NCI-H446 treated with DMSO at 0.1 percent for 48 hours (cell line): ENCODE measurements at places on chromosomes 2 and 18.

DNA sequence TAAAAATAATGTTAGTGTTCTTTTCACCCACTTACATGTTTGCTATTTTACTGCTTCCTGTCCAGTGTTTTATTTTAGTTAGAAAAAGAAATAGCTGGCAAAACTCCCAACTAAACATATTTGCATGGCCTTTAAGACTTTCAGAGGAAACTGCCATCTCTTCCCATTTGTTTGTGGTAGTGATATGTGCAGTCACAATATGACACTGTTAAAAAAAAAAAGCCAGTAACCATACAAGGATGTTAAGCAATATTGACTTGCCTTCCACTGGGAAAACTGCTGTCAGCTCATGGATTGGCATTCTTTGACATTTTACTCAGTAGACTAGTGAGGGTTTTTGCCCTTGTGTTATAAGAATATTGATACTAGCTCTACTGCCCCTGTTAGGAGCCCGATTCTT lies 29.1 kb downstream of the XIRP2 start:
- no peak for DNase-seq

GRCh38 chr2:201260302-201260800 lies at the start of gene CASP8:
CASP8 (plus strand) TSS chr2:201260536; CDS start chr2:201266487, 5,951 bp downstream.
- no peak for DNase-seq

DNA sequence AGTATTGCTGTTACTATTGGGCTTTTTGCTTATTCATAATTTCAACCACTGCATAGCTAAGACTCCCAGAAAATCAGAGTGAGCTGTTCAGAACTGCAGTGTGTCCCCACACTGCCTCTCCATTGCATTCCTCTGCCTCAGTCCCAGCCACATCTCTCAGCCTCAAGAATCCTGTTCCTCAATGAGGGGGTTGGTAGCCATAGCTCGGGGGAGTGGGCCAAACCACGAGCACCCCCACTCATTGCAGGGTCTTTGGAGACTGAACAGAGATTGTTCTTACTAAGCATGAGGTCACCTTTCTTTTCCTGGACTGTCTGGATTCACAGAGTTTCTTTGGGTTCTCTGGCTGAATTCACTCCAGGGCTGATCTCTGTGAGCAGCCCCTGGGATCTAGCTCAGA lies 161.1 kb downstream of the GFPT1 start:
- DNase-seq, result no peak

DNA sequence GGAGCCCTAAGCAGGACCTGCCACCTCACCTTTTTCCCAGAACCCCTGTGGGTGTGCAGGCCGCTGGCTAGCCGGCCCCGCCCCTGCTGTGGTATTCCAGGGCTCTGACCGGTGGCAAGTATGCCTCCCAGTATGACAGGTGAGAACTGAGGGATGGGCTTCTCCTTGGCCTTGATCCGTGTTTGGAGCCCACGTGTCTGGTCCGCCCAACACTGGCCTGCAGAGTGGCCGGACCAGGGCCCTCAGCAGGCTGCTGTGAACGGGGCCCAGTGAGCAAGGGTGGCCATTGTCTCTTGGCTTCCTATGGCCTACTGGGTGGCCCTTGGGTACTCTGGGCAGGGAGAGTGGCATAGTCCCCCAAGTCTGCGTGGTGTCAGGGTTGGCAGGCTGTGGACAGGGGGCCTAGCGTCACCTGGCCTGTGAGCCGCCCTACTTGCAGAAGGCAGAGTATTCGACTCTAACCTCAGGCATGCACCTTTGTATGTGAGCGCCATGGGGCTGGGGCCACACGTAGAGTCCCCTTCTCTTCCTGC lies 1.8 kb downstream of the RNPEPL1 start:
- no peak for DNase-seq

DNA sequence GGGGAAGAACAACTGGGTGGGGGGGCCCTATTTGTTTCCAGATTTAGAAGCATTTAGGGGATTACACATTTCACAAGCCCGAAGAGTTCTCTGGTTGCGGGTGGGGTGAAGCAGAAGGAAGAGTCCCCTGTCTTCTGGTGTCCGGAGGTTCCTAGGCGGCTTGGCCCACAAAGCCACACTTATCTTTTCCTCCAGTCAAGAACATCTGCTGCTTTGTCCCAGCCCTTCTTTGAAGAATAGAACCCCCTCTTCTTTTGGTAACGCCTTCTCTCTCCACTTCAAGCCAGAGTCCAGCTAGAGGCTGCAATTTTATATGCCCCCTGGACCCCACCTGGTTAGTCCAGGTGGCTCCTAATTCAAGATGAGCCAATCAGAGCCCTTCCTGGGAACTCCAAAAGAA lies 15.8 kb downstream of the BOLA3 start:
- DNase-seq, result no peak

DNA sequence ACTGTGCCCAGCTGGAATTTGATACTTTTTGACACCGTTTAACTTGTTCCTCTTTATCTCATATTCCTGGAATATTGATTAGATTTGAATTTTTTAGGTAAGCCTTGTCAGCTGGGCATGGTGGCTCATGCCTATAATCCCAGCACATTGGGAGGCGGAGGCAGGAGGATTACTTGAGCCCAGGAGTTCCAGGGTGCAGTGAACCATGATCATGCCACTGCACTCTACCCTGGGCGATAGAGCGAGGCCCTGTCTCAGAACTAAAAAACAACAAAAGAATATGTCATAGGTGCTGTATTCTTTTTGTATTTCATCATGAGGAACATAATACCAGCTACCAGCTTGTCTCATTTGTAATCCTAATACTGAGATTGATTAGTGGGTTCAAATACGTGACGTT lies 90.3 kb downstream of the ZNF532 start:
- DNase-seq, result no peak

GRCh38 chr2:215817046-215817445 lies 196.3 kb downstream of the MREG start:
- no peak for DNase-seq

DNA sequence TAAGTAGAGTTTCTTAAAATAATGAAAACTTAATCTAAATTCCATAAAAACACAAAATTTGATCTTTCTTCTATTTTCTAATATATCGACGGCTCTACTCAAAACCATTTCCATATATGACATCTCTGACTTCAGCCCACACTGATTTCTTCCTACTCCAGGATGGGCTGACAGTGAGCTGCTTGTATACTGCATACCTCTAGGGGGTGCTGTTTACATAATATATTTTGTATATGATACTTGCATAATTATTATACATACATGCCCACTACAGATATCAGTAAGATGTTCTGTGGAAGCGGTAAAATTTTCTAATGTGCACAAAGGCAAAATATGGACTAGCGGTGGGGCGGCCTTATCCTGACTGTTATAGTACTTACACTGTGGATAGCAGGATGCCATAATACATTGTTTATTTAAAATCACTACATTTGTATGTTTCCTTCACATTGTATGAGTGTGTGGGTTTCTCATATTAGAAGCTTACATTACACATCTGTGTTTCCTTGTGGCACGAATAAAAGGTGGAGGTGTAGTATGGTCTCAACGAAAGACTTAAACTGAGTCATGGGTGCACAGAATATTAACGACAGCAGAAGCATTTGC lies 66.1 kb upstream of the NXPH2 start:
- DNase-seq, result peak; percentile 51

DNA sequence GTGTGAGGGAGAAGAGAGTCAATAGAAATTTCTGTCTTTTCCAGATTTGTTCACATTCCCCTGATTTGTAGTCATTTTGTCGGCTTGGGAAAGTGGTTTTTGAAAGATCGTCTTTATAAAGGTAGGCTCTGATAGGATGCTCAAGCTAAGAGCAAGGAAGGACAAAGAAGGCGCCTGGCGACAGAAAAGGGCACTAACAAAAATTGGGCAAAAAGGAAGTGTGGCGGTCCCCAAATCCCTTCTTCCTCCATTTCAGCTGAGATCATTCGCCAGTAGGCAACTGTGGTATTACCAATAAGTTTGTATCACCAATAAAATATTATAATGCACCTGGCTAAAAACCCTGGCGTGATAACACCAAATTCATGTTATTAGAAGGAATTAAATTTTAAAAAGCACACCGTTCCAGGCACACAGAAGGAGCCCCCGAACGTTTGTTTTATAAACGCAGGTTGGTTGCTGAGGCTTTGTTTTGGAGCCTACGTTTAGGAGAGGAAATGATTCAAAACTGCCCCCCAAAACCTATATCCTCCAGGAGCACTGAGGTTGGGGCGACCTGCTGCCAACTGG lies 756 bp upstream of the PTPN4 start:
- DNase-seq, result no peak

DNA sequence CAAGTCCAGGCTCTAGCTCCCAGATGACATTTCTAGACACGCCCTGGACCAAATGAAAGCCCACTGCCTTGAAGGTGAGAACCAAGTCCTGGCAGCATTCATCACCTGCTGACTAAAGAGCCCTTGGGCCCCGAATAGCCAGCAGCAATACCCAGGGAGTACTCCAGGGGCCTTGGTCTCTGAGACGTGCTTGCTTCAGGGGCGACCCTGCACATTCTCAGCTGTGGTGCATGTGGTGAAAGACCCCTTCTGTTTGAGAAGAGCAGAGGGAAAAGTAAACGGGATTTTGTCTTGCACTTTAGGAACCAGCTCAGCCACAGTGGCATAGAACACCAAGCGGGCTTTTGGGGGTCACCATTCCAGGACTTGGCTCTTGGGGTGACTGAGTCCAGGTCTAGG lies 260.5 kb upstream of the MYT1L start:
- DNase-seq, result no peak

DNA sequence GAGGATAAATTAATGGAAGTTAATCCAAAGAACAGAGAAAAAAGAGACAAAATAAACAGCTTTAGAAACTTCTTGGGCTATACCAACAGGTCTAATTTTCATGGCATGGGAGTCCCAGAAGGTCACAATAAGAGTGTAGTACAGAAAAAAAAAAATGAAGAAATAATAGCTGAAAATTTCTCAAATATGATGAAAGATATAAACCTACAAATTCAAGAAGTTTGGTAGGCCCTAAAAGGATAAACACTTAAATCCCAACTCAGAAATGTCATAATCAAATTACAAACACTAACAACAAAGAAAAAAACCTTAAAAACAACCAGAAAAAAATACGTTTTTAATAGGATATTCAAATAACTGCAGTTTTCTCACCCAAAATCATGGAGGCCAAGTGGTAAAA lies 229.3 kb upstream of the ZEB2 start:
- DNase-seq, result no peak

GRCh38 chr2:50875561-50875960 lies 156.4 kb downstream of the NRXN1 start:
- DNase-seq, result peak; percentile 92

DNA sequence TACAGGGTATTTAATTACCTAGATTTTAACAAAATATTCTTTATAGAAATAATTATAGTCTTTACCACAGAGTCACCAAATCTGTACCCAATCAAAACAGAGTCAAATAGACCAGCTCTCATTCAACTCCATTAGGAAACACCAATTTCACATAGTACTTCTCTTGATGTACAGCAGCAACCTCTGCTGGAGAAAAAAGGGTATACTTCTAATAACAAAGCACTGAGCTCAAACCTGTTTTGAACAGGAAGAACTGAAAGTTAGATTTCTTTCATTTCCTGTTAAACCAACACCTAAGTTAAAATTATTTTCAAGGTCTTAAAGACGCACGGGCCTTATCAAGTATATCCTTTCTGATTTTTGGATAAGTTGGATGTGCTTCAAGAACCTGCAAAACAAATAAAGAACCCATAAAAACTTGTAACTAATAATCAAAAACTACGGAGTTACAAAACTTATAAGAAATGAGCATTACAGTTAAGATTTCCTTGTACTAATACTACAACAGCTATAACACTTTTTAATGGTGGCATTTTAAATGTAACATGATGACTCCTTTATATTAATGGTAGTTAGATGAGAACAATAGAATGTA lies 79.0 kb downstream of the TTC21B start:
- peak; percentile 61 for DNase-seq

- no peak for DNase-seq
Observed at GRCh38 chr2:85246348-85246747, 81.4 kb downstream of the TGOLN2 start.

GRCh38 chr2:220134756-220135534 lies 507.5 kb downstream of the SLC4A3 start:
- no peak for DNase-seq

- DNase-seq, result no peak
Observed at GRCh38 chr18:79515331-79515730, 119.6 kb downstream of the NFATC1 start.

- no peak for DNase-seq
Observed at GRCh38 chr2:71499691-71500090, 46.3 kb downstream of the DYSF start.

- DNase-seq, result no peak
Observed at GRCh38 chr2:128526455-128526976, 207.8 kb upstream of the HS6ST1 start.

- DNase-seq, result no peak
Observed at GRCh38 chr18:65876310-65876709, 125.5 kb downstream of the CDH7 start.

GRCh38 chr2:186590759-186591505 lies 1.1 kb downstream of the ITGAV start:
- no peak for DNase-seq

GRCh38 chr2:98346311-98347236 lies at the start of gene CNGA3:
CNGA3 (plus strand) TSS chr2:98346456; CDS start chr2:98369976, 23,520 bp downstream.
- no peak for DNase-seq

DNA sequence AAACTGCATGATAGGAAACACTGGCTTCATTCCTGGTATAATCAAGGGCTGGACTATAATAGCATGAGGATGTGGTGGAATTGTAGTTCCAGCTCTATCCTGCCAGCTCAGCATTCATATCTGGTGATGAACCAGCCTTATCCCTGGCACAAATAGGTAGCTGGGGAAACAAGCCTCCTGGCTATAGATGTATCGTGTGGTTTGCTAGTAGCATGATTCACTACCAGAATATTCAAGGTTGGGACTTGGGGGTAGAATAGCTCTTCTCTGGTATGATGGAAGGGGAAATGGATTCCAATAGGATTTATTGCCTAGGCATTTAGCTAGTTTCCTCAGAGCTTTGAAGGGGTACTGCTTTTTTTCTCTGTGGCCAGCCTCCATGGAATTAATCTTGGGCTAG lies 532.8 kb downstream of the FBXO15 start:
- no peak for DNase-seq

GRCh38 chr2:14891546-14891945 lies 259.0 kb downstream of the LRATD1 start:
- no peak for DNase-seq

- no peak for DNase-seq
Observed at GRCh38 chr2:3386448-3386958, 7.0 kb downstream of the TRAPPC12 start.

DNA sequence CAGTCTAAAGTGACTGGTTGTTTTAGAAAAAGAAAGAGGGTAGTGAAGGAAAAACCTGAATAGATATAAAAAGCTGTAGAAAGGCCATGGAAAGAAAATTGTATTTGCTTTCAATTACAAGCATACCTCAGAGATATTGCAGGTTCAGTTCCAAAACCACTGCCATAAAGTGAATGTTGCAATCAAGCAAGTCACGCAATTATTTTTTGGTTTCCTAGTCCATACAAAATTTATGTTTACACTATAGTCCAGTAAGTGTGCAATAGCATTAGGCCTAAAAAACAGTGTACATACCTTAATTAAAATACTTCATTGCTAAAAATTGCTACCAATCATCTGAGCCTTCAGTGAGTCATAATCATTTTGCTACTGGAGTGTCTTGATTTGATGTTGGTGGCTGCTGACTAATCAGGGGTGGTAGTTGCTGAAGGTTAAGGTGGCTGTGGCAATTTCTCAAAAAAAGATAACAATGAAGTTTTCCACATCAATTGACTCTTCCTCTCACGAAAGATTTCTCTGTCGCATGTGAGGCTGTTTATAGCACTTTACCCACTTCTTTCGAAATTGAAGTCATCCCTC lies 2003.8 kb upstream of the PIK3C3 start:
- DNase-seq, result no peak
